ENCODE measurements at places on chromosomes 2 and 18. TPM values are rescaled to one million over a fixed set of nuclear protein-coding genes. Genes with fewer than 3 reads are reported as not detected.

DNA sequence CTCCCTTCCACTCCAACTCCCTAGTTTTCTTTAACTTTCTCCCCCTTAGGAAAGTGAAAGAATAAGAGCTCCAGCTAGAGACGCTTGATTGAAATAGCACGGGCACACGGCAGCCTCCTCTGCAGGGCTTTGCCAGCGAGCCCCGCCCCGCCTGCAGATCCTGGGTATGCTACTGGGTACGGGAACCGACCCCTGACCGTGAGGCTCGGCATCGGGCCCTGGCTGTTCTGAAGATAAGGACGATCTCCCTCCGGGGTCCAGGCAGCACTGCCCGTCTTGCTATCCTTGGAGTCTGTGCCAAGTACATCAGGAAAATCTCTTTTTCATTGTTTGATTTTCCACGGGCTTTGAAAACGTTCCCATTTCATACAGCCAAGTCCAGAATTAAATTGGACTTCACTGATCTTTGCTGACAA, 284.5 kb downstream of the MTX2 start:
- peak; percentile 89 for DNase-seq

DNA sequence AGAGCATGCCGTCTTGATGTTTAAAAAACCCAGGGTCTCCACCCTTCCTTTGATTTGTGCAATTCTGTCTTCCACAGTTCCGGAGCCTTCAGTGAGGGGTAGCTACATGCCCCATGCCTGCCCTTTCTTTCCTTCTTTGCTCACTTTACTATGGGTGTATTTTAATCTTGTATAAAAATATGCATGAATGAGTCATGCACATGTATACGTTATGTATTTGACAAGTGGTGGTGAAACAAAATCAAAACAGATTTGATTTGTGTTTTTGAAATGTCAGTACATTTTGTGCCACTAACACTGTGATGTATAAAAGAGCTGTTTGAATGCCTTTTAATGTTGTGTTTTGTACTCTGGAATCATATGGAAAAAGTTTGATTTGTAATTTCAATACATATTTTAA, 126.5 kb downstream of the RNF144A start:
- peak; percentile 18 for DNase-seq

- DNase-seq = no peak
These were observed 49.1 kb downstream of the KCNIP3 start for GRCh38 chr2:95346231-95346737.

- DNase-seq = no peak
These were observed 202.3 kb downstream of the MYCN start for GRCh38 chr2:16142383-16143361.

KCTD1 gene
- 6.1 TPM for polyA plus RNA-seq

- peak; percentile 39 for DNase-seq
These were observed 345.1 kb downstream of the DYSF start for GRCh38 chr2:71798266-71799012.

- DNase-seq = no peak
These were observed 20.1 kb upstream of the WIPF1 start for GRCh38 chr2:174617718-174618117.

DNA sequence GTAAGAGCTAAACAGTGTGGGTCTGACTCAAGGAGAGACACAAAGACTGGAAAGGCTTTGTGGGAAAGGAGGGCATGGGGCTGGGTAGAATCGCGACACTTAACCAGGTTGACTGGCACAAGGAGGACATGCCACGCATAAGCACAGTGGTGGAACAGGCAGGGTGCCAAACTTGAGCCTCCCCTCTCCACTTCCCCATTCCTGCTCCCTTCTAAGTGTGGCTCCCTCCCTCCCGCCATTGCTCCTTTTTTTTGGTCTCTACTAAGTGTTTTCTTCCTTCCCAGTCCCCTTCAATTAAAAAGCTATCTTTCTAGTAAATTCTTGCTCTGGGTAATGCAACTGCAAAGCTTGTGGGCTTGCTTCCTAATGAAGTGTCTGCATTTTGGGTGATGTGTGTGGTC, 40.3 kb upstream of the ZFP36L2 start:
- DNase-seq = no peak

GRCh38 chr18:25786758-25787157, 303.7 kb downstream of the SS18 start:
- no peak for DNase-seq

POTEI gene
- polyA plus RNA-seq = 0.10 TPM

NCKAP5 gene
- 0.47 TPM for polyA plus RNA-seq

GRCh38 chr18:12009581-12010140, 28.4 kb downstream of the IMPA2 start:
- no peak for DNase-seq

DNA sequence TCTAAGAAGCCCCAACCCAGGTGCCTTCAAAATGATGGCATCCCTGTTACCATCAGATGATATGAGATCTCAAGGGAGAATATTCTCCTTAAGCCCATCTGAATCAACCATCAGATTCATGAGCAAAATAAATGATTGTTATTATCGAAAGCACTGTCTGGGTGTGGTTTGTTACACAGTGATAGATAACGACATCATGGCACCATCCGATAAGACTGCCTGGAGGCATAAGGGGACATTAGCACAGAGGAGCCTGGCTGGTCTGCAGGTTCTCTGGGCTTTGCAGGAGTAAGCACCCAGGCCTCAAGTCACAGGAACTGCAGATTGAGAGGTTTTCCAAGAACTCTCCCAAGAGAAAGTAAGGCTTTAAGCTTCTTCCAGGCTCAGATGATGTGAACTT, 15.6 kb downstream of the BMP10 start:
- no peak for DNase-seq

- no peak for DNase-seq
These were observed 61.2 kb downstream of the LRPPRC start for GRCh38 chr2:43934567-43934966.

COL3A1 gene
- polyA plus RNA-seq = 2.1 TPM

AFF3 gene
- polyA plus RNA-seq = 0.06 TPM

GRCh38 chr2:192886636-192887035, 691.9 kb upstream of the TMEFF2 start:
- DNase-seq = no peak

DNA sequence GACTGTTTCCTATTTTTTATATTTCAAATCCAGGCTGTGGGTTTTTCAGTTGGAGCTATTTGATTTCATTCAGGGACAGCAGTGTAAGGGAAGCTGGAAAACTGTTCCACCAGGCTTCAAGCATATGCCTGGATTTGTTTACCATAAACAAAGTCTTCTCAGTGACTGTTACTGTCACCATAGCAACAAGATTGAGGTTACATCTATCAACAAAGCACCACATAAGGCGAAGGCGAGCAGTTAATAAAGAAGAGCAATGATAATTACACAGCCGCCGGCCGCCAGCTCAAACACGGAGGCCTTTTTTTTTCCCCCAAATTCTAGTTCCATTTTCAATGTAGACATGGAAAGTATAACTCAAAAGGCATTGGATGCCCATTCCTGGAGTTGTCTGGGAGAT, 553.7 kb upstream of the SYT4 start:
- no peak for DNase-seq

GRCh38 chr18:61352611-61353010, 19.4 kb downstream of the CDH20 start:
- no peak for DNase-seq

PDCL3 gene
- polyA plus RNA-seq = 12.7 TPM

ASB18 gene
- polyA plus RNA-seq = not detected

GRCh38 chr2:190213441-190214335, 105.9 kb downstream of the HIBCH start:
- no peak for DNase-seq

GRCh38 chr2:238573916-238574315, 147.2 kb downstream of the ASB1 start:
- no peak for DNase-seq

LHCGR gene
- not detected for polyA plus RNA-seq

DNA sequence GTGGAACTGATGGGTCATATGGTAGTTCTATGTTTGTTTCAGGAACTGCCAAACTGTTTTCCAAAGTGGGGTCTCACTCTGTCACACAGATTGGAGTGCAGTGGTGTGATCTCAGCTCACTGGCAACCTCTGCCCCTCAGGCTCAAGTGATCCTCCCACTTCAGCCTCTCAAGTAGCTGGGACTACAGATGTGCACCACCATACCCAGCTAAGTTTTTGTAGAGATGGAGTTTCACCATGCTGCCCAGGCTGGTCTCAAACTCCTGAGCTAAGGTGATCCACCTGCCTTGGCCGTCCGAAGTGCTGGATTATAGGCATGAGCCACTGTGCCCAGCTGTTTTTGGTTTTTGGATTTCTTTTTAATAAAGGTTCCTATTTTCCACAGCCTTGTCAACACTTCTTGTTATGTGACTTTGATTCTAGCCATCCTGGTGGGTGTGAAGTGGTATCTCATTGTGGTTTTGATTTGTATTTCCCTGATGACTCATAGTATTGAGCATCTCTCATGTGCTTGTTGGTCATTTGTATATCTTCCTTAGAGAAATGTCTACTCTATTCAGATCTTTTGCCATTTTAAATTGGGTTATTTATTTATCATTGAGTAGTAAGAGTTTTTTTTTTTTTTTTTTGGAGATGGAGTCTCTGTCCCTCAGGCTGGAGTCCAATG, 22.8 kb downstream of the NPC1 start:
- DNase-seq = no peak

GRCh38 chr2:152453129-152453911, 118.3 kb downstream of the FMNL2 start:
- DNase-seq = no peak
